ENCODE measurements at places on chromosomes 1 and 21. TPM values are rescaled to one million over a fixed set of nuclear protein-coding genes. Genes with fewer than 3 reads are reported as not detected.

BACE2 gene
- total RNA-seq, result 151 TPM

PLA2G2E gene
- not detected for total RNA-seq

SRP9 gene
- total RNA-seq, result 252 TPM

DNA sequence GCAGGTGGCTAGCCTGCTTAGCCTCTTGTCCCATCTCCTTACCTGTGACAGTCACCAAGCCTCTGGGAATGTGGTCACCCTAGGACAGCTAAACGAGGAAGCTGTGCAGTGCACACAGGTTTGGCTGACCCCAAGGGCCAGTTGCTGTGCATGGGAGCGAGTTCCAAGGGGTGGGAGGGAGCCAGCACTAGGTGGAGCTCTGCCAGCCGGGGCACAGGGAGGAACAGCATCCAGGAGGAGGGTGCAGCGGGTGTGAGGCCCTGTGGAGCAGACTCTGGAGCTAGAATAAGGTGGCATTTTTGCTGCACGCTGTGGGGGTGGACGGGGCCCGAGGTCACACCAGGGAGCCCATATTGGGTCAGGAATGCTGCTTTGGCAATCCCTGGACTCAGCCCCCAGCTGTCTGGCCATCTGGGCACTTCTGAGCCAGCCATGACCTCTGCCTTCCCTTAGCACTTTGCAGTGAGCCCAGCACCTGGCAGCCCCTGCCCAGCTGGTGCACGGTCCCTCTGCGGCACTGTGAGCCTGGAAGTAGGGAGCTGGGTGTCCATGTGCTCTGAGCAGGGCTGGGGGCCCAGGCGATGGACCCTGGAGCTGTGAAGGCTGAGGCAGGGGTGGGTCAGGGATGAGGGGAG, 8.7 kb downstream of the PDXK start:
- peaks cover 12% of the 10 kb centered on the region for H3K27me3 ChIP-seq
- no peak overlapping the region for H3K27ac ChIP-seq
- no peak overlapping the region for H3K4me3 ChIP-seq
- no peak for DNase-seq
- H3K36me3 ChIP-seq, result peaks cover 10% of the 10 kb centered on the region

DNA sequence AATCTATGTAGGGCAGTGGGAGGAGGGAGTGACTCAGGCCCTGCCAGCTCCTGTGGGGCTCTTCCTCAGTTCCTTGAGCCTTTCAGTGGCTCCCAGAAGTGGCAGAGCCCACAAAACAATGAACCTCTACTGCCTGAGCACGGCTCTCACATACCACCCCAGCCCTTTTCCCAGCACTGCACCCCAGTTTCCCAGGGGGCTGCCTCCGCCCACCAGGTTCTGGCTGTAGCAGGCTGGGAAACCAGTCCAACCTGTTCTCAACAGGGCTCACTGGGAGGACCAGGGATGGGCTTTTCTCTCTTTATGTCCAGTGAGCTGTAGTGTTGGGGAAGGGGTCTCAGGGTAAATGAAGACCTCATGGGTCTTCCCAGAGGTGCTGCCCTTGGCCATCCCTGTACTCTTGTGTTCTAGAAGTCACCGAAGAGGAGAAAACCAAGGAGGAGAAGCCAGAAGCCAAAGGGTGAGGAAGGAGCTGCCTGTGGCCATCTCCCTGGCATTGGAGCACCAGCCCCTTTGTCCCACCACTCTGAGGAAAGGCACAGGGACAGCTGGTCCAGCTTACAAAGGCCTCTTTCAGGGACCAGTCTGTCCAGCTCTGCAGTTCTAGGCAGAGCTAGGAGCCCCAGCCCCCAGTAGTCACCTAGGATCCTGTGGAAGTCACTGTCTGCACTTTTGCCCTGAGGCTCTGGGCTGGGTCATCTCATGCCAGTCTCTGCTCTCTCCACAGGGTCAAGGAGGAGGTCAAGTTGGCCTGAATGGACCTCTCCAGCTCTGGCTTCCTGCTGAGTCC, 3.5 kb downstream of the MARCKSL1 start:
- H3K4me3 ChIP-seq, result peak overlapping the region; percentile 71
- H3K27me3 ChIP-seq, result peaks cover 21% of the 10 kb centered on the region
- peaks cover 50% of the 10 kb centered on the region for H3K36me3 ChIP-seq
- H3K27ac ChIP-seq, result peak overlapping the region; percentile 48
- H3K4me1 ChIP-seq, result peaks cover 27% of the 10 kb centered on the region
- no peak for DNase-seq

- H3K27ac ChIP-seq, result no peak overlapping the region
- H3K27me3 ChIP-seq, result no peaks in the 10 kb centered on the region
- H3K36me3 ChIP-seq, result no peaks in the 10 kb centered on the region
- no peak overlapping the region for H3K4me3 ChIP-seq
Observed at GRCh38 chr1:68516066-68516465, 19.2 kb upstream of the DEPDC1 start.

DNA sequence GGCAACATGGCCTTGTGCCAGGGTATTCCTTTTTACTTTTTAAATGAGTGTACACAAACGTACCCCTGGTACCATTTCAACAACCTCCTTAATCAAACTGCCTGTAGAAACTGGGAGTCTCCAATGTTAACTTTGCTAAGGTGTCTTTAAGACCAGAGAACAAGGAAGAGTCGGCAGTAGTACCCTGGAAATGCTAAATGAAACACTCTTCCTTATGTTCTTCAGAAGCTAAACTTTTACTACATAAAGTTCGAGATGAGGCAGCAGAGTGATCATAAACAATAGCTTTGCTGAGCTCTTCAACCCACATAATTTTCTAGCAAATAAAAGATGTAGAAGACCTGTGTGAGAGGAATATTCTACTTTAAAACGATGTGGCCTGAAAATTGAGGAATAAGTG, 297.7 kb upstream of the NRIP1 start:
- no peak overlapping the region for H3K27ac ChIP-seq
- H3K4me3 ChIP-seq, result no peak overlapping the region
- peaks cover 5% of the 10 kb centered on the region for H3K36me3 ChIP-seq
- H3K27me3 ChIP-seq, result no peaks in the 10 kb centered on the region
- H3K4me1 ChIP-seq, result peaks cover 13% of the 10 kb centered on the region

DNA sequence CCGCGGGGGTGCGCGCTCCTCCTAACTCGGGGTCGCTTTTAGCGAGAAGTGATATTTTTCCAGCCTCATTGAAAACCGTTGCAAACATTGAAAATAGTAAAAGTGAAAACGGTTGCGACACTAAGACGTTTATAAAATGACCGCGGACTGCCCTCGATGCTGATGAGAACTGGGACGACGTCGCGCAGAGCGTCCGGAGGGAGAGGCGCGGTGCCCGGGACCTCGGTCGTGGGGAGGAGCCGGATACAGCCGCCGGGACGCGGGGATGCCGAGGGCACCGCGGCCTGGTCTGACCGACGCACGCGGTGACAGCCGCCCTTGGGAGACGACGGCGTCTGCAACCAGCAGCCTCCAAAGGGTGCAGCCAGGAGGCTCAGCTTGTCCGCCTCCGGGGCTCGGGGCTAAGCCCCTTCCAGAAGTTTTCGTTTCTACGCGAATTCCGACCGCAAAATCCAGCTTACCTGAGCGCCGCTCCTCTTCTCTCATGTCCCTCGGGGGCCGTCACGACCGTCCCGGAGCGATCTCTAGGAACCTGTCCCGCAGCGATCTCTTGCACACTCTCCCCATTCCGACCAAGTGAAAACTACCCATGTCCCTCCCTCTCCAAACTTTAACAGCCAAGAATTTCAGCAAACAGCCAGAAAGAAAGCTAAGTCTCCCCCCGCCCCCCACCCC, 144.4 kb upstream of the ETS2 start:
- H3K27ac ChIP-seq, result no peak overlapping the region
- DNase-seq, result peak; percentile 34
- H3K4me3 ChIP-seq, result peak overlapping the region; percentile 91
- H3K27me3 ChIP-seq, result peaks cover 8% of the 10 kb centered on the region
- peaks cover 8% of the 10 kb centered on the region for H3K4me1 ChIP-seq
- peaks cover 6% of the 10 kb centered on the region for H3K36me3 ChIP-seq

- H3K27me3 ChIP-seq, result peaks cover 2% of the 10 kb centered on the region
- H3K4me1 ChIP-seq, result no peaks in the 10 kb centered on the region
- no peak for DNase-seq
- no peak overlapping the region for H3K4me3 ChIP-seq
- no peaks in the 10 kb centered on the region for H3K36me3 ChIP-seq
- H3K27ac ChIP-seq, result no peak overlapping the region
Observed at GRCh38 chr1:192066202-192066601, 92.1 kb upstream of the RGS18 start.

- no peaks in the 10 kb centered on the region for H3K36me3 ChIP-seq
- no peak for DNase-seq
- H3K27me3 ChIP-seq, result peaks cover 2% of the 10 kb centered on the region
- H3K27ac ChIP-seq, result no peak overlapping the region
Observed at GRCh38 chr1:209746451-209747165, 9.2 kb upstream of the TRAF3IP3 start.

DNA sequence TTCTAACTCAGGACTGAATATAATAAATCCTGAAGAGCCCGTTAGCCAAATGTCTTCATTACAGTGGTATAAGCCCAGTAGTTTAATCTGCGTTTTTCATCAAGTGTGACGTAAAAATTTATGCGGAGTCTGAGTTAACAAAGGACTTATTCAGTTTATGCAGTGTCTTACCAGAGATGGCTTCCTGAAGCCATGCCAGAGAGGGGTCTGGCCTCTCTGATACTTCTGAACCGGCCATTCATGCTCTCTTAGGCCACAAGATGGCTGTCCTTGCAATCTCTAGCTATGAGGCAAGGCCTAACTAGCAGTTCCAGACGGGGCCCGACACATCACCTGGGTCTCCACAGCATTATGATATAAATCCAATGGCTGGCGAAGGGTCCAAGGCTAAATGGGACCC, 101.4 kb downstream of the TEX35 start:
- H3K27ac ChIP-seq, result no peak overlapping the region
- no peak overlapping the region for H3K4me3 ChIP-seq
- H3K36me3 ChIP-seq, result no peaks in the 10 kb centered on the region
- no peaks in the 10 kb centered on the region for H3K27me3 ChIP-seq
- no peaks in the 10 kb centered on the region for H3K4me1 ChIP-seq
- DNase-seq, result no peak

DNA sequence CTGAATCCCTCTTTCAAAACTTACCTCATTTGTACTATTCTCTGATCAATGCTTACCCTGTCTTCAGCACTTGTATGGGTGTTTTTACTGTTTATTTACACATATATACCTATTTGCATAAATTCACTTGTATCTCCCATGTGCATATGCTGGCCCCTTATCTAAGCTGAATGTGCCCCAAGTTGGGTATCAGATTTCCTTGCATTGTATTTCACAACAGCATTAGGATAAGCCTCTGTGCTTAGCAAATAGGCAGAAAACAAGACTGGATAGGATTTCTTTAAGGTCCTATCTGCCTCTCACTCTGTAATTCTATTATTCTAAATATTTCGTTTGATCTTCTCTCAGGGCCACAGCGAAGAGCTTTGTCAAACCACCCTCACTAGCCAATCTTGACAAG, 45.9 kb upstream of the IPO9 start:
- peaks cover 11% of the 10 kb centered on the region for H3K4me1 ChIP-seq
- H3K36me3 ChIP-seq, result peaks cover 48% of the 10 kb centered on the region
- no peak overlapping the region for H3K4me3 ChIP-seq
- no peak for DNase-seq
- H3K27me3 ChIP-seq, result peaks cover 4% of the 10 kb centered on the region
